Activated CD4-positive, CD25-positive, alpha-beta regulatory T cell treated with anti-CD3 and anti-CD28 coated beads, Interleukin-2, amount 50 U/mL, for 16 hours (primary cell): ENCODE measurements at places on chromosomes 11 and 22.

- DNase-seq: no peak
Measured at GRCh38 chr22:48313175-48313830, 1514.4 kb downstream of the BRD1 start.

- no peak for DNase-seq
Measured at GRCh38 chr11:133902506-133902905, 54.3 kb downstream of the IGSF9B start.

DNA sequence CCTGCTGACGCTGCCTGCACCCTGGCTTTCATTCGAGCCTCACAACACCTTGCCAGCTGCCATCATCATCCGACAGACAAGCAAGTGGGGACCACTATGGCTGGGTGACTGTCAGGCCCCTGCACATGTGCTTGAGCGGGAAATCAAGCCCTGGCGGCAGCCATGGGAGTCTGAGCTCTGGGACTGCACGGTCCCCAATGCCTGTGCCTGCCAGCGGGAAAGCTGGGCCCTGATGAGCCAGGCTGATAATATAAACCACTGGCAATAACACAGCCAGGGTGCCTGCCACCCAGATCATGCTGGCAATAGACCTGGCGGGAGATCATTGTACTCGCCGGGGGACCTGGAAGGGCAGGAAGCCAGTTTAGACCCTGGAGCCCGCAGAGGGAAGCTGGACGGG is 2.5 kb downstream of the FGF3 start:
- no peak for DNase-seq

- no peak for DNase-seq
Measured at GRCh38 chr11:9716275-9717039, 52.6 kb downstream of the SWAP70 start.

- DNase-seq: no peak
Measured at GRCh38 chr11:68796801-68797200, 44.9 kb downstream of the CPT1A start.

DNA sequence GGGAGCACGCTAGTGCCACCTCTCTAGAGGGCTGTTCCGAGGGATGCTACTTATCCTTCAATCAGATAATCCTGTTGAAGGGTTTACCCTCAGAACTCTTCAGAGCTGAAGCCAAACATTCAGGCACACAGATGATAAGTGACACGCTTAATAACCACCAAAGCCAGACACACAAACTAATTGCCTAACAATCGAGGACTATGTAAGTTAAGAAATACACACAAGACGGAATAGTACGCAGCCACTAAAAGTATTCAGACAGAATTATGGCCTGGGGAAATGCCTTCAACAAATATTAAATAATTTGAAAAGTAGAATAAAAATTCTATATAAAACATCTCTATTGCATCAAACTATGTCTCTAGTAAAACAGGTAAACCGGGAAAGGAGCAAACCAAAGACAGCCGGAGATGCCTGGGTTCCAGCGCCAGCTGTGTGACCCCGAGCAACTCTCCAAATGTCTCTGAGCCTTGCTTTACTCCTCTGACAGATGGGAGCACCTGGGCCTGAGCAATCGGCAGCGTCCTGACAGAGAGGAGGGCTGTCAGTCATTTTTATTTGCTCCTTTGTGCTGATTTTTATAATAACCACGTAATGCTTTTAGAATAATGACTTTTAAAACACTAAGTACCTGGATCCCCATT is 11.3 kb downstream of the LRFN4 start:
- no peak for DNase-seq
